ENCODE measurements at places on chromosomes 7 and 10.

GRCh38 chr10:116787893-116788665 lies 45.7 kb upstream of the HSPA12A start:
- peak; percentile 41 for DNase-seq

DNA sequence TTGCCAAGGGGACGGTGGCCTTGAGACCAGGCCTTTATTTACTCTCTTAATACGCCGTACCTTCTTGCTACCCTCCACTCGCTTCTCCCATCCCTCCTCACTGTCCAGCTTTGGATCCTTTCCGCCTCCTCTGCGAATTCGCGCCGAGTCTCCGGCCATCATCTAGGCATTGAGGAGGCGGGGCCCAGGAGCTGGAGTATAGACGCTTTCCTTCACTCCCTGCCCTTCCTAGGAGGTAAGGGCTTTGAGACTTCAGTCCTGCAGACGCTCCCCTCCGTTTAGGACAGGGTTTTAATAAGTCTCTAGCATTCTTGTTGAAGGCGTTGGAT lies 538 bp downstream of the TFAM start:
- no peak for DNase-seq

DNA sequence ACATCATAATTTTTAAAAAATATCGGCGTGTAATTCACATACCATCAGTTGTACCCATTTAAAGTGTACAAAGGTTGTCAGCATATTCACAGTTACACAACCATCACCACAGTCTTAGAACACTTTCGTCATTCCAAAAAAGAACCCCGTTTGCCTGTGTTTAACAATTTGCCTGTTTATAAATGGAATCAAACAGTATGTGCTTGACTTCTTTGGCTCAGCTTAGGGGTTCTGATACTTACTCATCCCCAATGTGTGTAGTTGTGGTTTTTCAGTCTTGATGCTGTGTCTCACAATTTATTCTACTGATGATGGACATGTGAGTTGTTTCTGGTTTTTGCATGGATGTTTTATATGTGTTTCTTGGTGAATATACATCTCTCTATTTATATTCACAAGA lies 50.0 kb downstream of the PRPF18 start:
- DNase-seq: no peak

DNA sequence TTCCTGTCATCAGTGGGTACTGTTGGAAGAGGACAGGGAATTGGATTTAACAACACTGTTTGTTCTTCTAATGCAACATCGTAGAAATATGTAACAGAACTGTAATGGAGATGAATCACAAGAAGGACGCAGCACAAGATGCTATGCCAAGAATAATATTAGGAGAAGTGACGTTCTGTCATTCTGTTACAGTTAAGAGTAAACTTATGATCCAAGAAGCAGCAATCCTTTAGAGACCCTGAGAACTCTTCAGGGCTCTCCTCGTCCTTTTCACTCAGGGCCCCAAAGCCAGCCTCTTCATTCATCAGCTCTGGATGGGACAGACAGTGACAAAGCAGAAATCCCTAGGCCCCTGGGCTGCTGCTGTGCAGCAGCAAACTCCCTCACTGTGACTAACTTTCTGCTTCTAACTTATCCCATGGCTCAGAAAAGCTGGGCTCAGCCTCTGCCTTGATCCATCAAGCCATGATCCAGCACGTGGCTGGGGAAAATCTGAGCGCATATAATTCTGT lies 8.7 kb upstream of the IL6 start:
- DNase-seq: no peak

DNA sequence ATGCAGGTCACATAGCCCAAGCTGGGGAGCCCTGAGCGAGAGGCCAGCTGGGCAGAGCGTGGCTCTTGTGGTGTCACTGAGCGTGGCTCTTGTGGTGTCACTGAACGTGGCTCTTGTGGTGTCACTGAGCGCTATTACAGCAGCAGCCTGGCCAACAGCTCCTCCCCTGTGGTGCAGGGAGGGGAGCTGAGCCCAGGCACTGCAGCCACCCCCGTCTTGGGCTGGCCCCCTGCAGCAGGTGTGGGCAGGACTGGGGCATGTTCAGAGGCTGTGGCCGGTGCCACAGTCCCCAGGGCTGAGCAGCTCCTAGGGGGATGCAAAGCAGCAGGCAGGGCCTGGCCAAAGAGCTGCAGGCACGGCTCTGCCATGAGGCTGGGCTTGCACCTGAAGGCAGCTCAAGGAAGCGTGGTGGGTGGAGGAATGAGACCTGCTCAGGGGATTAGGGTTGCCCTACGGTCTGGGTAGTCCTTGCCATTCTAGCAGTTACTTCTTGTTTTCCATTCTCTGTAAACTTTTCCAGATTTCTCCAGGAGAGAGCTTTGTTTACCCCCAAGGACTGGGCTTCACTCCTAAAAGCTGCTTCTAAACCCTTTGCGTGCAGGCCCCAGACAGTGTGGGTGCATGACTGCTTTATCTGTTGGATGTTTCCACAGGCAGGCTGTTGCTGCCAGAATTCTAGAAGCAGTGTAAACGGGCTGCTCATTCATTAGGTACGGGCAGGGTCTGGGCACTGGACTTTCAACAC lies 29.2 kb downstream of the ZNF783 start:
- no peak for DNase-seq

DNA sequence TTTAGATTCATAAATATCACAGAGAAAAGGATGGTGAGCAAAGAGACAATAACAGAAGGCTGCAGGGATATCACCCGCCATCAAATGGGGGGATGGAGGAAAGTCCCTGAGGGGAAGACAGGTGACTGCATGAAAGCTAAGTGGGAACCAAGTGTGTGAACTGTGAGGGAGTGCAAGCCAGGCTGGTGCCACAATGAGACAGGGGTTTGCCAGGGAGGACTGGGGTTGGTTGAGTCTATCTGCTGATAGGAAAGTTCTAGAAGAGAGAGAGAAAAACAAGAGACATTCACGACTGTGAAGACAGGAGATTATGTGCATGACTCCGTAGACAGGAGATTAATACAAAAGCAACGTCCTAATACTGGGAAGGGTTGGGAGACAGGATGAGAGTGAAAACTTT lies 376.4 kb downstream of the PARD3 start:
- no peak for DNase-seq

DNA sequence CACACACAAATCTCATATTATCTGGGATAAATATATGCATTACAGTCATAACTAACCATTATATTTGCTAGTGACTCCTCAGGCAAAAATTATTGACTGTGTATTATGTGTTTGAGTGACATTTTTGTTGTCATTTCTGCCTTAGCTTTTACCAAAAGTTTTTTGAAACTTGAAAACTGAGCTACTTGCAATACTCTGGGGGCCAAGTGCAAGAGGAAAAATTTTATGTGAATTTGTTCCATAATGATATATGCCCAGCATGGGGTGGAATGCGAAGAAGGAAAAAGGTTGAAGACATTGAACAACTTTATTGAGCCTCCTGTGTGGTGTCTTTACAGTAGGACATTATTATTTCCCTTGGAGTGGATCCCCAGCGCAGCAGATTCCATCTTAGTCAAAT lies 176.8 kb upstream of the FERD3L start:
- no peak for DNase-seq

DNA sequence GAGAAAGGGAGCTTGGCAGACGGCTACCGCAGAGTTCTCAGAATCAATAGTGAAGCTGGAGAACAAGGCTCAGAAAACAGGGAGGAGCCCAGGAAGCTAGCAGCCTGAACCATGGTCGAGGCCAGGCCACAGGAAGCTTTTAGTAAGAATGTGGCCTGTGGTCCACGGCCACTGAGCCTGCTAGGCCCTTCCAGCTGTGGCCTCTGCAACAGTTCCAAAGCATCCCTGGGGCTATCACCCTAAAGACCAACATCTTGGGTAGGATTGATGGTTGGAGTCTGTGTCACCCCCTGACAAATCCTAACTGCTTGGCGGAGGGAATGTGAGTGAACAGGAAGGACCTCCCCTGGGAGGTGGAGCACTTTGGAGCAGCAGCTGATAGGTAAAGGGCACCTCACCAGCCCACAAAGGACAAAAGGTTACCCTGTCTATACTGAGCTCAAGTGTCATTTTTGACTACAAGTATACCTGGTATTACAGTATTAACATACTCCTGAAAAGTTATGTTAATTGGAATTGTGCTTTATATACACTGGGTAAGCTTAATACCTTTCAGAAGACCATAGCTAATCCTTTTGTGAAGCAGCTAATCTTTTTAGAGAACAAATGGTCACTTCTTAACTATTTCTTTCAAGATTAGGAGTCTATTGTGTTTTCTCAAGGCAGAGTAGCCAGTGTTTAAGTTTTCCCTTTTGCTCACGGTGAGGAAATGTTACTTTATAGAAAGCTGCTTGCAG lies 18.7 kb downstream of the PTPRE start:
- DNase-seq: no peak

GRCh38 chr7:125568799-125569198 lies 639.2 kb upstream of the POT1 start:
- DNase-seq: no peak

DNA sequence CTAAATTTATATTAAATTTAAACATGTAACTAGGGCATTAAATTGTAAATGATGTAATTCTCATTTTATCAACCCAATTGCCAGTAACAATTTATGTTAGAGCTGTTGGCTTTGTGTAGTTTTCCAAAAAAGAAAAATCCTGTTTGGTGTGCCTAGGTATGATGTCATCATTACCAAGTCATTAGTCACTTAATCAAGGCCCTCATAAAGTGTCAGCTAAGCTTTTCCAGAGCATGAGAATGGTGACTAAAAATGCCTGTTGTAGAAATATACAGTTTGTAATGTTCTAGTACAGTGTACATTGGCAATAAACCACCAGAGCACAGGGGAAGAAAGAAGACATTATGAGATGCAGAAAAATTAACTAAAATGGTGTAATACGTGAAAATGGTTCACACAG lies 593.8 kb upstream of the ANKRD30A start:
- no peak for DNase-seq

DNA sequence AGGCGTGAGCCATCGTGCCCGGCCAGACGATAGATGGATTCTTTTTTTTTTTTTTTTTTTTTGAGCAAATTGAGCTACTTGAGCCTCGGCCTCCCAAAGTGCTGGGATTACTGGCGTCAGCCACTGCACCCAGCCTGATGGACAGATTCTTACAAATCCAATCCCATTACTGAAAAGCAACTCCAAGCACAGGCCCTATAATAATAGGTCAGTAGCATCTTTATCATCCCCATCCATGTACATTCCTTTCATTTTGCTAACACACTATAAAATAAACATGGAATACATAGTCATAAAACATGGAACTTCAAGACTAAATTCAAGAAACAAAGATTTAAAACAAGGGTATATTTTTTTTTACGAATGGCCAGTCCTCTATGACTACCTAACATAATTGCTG lies 16.0 kb upstream of the RSBN1L start:
- DNase-seq: no peak

DNA sequence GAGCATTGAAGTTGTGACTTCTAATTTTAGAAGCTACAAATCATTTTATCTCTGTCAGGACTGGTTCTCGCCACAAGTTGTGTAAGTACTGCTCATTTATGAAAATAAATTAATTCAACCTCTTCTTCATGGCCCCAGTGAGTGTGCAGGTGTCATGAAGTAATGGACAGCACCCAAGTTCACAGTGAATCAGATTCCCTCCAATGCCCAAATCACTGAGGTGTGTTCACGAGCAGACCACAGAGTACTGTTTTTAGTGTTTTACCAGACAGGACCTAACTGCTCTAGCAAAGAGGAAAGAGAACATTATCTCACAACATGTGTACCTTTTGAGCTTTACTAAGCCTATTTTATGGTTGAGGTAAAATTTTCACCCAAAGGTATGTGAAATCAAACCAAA lies 980.0 kb downstream of the CNTNAP2 start:
- no peak for DNase-seq

- DNase-seq: no peak
Observed at GRCh38 chr10:6400331-6400730, 179.7 kb downstream of the PRKCQ start.

GRCh38 chr10:58291538-58292174 lies 22.7 kb downstream of the CISD1 start:
- no peak for DNase-seq

- DNase-seq: no peak
Observed at GRCh38 chr7:18786196-18786727, 290.7 kb downstream of the HDAC9 start.
